ENCODE measurements at places on chromosomes 5 and 9. TPM values are rescaled to one million over a fixed set of nuclear protein-coding genes. Genes with fewer than 3 reads are reported as not detected.

Gene PCDHA11
- 23.2 TPM for total RNA-seq

Gene GRXCR2
- not detected for total RNA-seq

Gene KIF24
- 0.78 TPM for total RNA-seq

Gene FOXD4L3
- 0.27 TPM for total RNA-seq

Gene PCDHGB4
- 40.8 TPM for total RNA-seq

Gene GPR150
- not detected for total RNA-seq

Gene CD14
- 0.64 TPM for total RNA-seq

Gene CD74
- total RNA-seq = 3.1 TPM

Measured in glutamatergic neuron (in vitro differentiated cells).